ENCODE measurements at places on chromosomes 4 and X.

DNA sequence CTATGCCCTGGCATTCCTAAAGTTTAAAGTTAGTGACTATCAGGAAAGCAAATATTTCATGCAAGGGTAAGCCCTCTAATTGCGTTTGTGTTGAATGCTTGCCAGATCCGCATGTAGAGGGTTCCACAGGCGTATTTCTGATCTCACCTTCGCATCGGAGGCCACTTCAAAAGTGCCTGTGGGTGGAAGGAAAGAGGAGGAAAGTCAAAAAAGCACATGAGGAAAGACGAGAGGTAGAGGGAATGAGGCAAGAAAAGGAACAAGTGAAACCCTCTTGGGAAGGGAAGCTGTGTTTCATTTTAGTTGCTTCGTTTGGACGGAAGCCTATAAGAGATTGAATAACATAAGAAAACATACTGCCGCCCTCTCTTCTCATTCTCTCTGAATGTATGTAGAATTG lies 628.8 kb downstream of the SPRY1 start:
- DNase-seq: no peak

DNA sequence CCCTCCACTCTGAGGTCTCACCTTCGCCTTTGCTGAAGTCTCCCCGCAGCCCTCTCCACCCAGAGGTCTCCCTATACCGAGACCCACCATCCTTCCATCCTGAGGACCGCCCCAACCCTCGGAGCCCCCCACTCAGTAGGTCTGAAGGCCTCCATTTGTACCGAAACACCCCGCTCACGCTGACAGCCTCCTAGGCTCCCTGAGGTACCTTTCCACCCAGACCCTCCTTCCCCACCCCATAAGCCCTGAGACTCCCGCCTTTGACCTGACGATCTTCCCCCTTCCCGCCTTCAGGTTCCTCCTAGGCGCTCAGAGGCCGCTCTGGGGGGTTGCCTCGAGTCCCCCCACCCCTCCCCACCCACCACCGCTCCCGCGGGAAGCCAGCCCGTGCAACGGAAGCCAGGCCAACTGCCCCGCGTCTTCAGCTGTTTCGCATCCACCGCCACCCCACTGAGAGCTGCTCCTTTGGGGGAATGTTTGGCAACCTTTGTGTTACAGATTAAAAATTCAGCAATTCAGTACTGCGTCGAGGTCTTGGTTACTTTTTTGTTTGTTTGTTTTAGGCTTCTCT lies 5.0 kb downstream of the SOD3 start:
- no peak for DNase-seq

DNA sequence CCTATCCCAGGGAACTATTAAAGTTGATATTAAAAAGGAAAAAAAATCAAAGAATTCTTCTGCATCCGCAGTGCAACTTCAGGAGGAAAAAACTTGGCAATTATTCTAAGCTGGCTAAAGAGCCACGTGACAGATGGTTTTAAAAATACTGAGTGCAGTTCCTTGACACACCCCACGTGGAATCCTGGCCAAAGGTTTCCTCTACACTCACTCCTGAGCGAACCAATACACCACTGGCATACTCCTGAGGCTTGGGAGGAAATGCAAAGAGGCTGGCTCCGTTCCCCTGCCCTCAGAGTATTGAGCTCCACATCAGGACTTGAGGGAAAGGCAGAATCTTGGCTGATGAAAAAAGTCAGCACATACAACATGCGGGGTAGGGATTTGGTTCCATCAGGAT lies 133.8 kb upstream of the ATP6AP2 start:
- no peak for DNase-seq

DNA sequence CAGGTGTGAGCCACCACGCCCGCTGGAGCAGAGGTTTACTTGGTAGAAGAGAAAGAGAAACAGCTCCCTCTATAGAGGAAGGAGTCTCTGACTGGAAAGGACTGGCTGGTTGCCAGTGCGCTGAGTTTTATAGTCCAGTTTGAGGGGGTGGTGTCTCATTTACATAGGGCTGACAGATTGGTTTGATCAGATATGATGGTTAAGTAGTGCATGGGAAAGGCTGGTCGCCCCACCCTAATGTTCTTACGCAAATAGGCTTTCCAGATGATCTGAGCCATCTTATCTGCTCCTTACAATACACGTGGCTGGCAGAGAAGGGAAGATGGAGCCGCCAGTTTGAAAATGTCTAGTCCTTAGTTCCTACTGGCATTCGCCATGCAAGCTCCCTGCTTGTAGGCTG lies 439.5 kb downstream of the NAF1 start:
- no peak for DNase-seq

All from activated CD8-positive, alpha-beta memory T cell treated with anti-CD3 and anti-CD28 coated beads for 24 hours (primary cell).